ENCODE measurements at places on chromosomes 3 and 15. TPM values are rescaled to one million over a fixed set of nuclear protein-coding genes. Genes with fewer than 3 reads are reported as not detected.

POLQ gene
- total RNA-seq, result 15.4 TPM

PIERCE2 gene
- total RNA-seq, result not detected

ZNF620 gene
- total RNA-seq, result 12.1 TPM

TMEM266 gene
- total RNA-seq, result 0.28 TPM

NEDD4 gene
- 27.0 TPM for total RNA-seq

DYNLT2B gene
- total RNA-seq, result 10.8 TPM

WNT5A gene
- total RNA-seq, result 8.9 TPM

PYDC2 gene
- not detected for total RNA-seq

SI gene
- total RNA-seq, result 1.7 TPM

BUB1B gene
- total RNA-seq, result 62.7 TPM

SRP14 gene
- total RNA-seq, result 223 TPM

ATRIP gene
- total RNA-seq, result 15.9 TPM

SOX2 gene
- 34.1 TPM for total RNA-seq

GRCh38 chr3:15355086-15355485 lies 22.7 kb upstream of the SH3BP5 start:
- no peak for DNase-seq

DNA sequence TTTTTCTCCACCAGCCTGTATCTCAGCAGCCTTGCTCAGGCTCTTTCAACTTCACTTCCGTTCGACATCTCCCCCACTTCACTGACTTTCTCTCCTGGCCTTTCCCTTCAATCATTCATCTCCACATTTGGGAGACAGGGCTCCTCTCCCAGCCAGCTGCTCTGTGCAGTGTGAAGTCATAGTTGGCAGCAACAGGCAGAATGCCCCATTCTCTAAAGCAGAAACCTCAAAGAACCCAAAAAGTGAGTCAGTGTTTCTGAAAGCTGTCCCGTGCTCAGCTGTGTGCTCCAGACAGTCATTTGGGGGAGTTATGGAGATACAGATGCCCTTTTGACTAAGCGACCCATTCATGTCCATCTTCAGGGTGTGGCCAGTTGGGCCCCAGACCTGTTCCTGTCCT lies 54.3 kb downstream of the NTRK3 start:
- no peak for DNase-seq

DNA sequence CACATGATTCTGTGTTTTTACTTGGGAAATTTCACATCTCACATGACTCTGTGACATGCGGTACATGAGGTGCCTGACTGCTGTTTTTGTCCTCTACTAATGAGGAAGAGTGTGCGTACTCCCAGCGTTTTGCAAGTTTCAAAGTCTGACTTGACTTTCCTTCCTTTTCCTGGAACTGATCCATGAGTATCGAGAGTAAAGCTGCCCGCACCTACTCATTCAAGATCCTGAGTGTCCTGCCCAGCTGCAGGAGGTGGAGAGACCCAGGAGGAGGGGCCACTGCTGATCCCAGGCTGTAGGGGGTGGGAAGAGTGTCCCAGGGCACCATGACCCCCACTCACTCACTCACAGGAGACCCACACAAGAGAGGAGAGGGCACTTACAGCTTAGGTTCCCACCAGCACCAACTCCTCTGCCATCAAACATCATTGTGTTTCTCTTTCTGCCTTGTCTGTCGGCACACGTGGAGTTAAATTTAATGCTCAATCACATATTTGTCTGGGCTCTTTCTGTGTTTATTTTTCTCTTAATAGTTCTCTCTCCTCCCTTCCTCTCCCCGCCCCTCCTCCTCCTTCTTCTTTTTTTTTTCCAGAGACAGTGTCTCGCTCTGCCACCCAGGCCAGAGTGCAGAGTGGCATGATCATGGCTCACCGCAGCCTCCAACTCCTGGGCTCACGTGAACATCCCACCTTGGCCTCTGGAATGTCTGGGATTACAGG lies 1.4 kb downstream of the CCR5AS start:
- no peak for DNase-seq

DNA sequence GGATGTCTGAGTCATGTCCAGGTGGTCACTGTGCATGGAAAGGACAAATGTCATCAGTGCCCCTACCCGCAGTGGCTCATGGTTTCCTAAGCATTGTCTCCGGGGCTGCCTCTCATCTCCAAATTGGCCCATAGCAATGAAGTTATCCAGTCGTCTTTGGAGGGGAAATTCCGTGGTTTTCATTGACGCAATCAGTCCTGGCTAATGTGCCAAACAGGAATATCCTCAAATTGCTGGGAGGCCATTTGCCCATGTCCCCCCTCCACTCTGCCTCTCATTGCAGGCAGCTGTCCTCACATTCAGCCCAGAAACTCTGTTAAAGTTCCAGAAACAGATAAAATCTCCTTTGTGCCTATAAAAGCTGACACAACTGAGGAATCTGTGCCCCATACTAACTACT lies 81.6 kb downstream of the MCTP2 start:
- DNase-seq, result no peak

DNA sequence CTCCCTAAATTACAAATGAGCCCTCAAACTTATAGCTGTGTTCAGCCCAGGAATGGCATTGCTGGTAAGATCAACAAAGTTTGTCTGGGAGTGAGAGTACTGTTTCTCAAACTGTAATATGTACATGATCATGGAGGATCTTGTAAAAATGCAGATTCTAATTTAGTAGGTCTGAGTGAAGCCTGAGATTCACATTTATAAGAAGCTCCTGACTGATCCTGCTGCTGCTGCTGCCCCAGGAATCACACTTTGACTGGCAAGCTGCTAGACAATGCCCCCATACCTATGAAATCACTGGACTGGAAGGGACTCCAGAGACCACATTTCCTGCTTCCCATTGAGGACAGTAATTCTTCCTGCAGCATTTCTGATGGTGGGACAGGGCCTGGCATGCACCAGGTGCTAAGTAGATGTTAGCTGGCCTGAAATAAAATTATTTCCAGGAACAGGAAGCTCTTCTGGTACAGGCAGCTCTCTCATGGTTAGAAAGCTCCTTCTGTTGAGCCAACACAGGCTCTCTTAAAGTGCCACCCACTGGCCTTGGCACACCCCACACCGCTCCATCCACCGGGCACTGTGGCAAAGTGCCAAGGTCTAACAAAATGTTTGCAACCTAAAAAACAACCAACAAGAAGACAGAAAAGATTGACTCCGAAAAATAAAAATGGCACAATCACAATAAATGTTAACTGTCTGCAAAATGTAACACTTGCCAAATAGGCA lies 36.7 kb upstream of the ZNF710 start:
- no peak for DNase-seq

DNA sequence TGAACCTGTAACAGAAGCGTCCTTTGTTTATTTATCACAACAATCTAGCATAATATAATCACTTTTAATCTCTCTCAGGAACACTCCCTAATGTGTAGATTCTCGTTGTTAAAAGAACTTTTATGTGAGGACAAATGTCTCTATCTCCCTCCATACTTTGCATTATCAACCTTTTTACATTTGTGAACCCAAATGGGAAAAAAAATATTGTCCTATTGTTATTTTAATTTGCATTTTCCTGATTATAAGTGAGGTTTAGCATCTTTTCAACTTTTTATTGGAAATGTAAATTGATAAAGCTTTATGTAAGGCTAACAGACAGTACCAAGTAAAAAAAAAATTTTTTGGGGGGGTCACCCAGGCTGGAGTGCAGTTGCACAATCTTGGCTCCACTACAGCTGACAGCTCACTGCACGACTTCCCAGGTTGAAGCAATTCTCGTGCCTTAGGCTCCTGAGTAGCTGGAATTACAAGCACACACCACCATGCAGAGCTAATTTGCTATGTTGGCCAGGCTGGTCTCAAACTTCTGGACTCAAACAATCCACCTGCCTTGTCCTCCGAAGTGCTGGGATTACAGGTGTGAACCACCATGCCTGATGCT lies 33.0 kb upstream of the DENND4A start:
- DNase-seq, result no peak

DNA sequence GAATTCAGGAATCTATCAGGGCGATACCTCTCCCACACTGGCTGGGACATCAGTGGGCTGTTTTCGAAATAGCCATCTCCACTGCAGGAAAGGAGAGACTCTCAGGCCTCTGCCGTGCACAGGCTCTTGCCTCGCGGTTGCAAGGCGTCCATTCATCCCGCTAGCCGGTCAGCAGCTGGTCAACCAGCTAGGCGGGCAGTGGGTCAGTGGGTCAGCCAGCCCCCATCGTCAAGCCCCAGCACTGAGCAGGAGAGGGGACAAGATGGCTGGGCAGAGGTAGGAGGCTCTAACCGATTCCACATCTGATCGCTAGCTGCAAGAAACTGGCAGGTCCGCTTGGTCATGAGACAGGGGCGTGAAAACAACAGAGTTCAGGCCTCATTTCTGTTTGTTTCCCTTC lies 45.1 kb downstream of the MUC4 start:
- no peak for DNase-seq

DNA sequence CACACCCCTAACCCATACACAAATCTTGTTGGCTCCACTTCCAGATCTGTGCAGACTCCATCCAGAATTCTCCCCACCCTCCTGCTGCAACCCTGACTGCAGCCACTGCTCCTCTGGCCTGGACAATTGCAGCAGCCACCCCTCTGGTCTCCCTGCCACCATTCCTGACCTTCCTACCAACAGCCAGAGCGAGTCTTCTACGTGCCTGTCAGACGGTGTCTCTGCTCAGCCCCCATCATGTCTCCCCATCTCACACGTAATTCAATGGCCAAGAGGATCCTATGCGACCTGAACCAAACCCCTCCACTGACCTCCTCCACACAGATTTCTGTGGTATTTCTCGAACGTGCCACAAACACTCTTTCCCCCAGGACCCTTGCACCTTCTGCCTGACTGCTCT lies 103.3 kb downstream of the TPRA1 start:
- DNase-seq, result no peak

DNA sequence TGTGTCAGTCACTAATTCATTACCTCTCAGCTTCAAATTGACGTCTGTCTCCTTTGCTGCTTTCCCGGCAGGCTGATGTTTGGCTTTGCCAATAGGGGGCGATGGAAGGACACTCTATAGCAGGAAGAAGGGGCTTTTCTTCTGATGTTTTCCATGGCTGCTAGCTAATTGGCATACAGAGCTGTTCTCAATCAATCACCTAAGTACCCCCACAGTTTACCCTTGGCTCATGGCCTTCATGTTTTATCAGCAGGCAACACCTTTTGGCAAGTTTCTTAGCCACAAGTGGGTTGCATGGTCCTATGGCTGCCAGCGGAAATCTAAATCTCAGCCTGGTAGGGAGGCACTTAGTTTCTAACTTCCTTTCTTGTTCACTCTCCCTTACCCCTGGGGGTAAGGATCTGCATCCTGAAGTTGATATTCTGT lies 45.0 kb downstream of the ESYT3 start:
- DNase-seq, result no peak

- no peak for DNase-seq
These were observed 85.6 kb downstream of the NBEAL2 start for GRCh38 chr3:47065058-47065457.

DNA sequence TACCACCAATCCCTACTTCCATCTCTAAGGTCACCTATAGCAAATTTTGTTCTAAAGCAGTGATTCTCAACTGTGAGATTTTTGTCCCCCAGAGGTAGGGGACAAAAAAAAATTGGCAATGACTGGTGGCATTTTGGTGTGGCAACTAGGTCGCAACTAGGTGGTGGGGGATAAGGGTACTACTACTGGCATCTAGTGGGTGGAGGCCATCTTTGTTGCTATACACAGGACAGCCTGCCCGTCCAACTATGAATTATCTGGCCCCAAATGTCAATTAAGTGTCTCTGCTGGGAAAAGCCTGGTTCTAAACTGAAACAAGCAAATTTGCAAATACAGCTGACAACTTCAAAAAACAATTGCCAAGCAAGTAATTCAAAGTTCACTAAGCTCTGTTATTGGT lies 1.4 kb downstream of the MTMR10 start:
- DNase-seq, result no peak

GRCh38 chr3:127606086-127606805 lies 8.0 kb downstream of the MCM2 start:
- no peak for DNase-seq

GRCh38 chr3:50347187-50347813 lies 1.8 kb upstream of the ZMYND10 start:
- peak; percentile 71 for DNase-seq

DNA sequence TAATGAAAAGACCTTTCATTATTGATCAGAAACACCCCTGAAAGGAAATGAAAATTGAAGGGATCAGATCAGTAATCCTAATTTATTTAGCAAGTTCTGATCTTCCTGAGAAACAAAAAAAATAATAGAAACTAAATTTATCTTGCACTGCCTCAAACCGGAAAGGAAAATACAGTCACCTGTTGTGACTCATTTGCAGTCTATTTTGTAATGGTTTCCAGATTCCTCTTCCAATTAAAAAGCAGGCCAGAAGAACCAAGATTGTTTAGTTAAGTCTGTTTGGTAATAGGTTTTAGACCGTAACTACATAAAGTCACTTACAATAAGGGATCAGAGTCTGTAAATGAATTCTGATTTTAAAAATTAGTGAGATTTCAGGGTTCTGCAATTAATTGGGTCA lies 49.7 kb upstream of the ATOSA start:
- DNase-seq, result no peak

- no peak for DNase-seq
These were observed 6.5 kb downstream of the MCTP2 start for GRCh38 chr15:94237903-94238302.

DNA sequence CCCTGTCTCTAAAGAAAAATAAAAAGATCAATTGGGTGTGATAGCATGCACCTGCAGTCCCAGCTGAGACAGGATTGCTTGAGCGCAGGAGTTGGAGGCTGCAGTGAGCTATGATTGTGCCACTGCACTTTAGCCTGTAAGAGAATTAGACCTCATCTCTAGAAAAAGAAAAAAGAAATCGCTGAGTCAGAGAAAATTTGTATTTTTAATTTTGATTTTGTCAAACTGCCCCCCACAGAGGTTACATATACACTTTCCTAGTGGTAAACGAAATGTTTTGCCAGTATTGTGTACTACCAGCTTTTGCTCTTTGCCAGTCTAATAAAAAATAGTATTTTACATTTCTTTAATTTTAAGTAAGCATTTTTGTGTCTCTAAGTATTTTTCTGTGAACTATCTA lies 5.3 kb upstream of the CRYGS start:
- no peak for DNase-seq

DNA sequence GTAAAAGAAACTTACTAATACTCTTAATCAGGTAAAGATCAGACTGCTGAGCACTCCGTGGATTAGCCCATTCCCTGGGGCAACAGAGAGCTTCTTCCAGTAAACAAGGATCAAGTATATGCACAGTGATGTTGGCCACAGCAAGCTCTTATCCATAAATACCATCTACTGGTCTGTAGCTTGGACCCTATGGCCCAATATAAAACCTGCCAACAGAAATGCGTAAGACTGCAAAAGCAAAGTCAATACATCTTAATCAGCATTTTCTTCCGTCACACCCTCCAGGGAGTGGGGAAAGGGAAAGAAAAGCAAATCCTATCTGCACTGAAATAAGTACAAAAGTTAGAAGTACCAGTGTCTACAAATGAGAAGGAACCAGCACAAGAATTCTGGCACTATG lies 1082.1 kb downstream of the ZPLD1 start:
- no peak for DNase-seq

GRCh38 chr3:192275741-192276355 lies 451.5 kb downstream of the FGF12 start:
- DNase-seq, result no peak

Measured in Caco-2 (cell line).